ENCODE measurements at places on chromosomes 7 and 10.

GRCh38 chr10:52308251-52309031 is 5.6 kb upstream of the DKK1 start:
- peak; percentile 63 for DNase-seq

DNA sequence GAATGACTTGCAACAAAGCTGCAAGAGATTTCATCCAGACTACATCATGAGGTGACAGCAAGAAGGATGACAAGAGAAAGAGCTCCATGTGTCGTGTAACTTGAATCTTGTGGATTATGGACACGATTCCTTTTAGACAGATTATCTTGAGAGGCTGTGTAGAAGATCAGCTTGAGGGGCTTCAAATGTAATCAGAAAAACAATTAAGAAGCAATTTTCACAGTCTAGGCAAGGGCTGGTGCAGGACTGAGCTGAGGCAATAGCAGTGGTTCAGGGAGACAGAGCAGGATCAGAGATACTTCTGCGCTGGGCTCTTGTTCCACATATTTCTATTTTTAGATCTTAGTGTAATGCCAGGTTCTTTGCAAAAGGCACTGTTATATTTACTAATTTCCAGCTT is 253.0 kb upstream of the COBL start:
- DNase-seq: no peak

DNA sequence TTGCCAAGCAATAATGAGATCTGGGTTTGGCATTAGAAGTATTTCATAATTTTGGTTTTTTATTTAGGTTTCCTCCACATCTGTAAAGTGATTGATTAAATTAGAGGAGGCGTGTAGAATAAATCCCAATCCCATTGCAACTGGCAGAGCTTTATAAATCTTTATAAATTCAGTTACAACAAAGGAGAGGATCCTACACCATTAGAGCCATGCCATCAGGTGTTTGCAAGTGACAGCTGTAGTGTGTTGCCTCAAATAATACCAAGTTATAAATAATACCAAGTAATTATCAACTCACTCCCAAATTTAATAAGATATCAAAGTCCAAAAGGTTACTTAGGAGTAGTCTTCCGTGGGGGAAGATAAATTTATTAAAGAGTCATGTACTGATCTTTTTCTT is 62.2 kb downstream of the PODXL start:
- no peak for DNase-seq

DNA sequence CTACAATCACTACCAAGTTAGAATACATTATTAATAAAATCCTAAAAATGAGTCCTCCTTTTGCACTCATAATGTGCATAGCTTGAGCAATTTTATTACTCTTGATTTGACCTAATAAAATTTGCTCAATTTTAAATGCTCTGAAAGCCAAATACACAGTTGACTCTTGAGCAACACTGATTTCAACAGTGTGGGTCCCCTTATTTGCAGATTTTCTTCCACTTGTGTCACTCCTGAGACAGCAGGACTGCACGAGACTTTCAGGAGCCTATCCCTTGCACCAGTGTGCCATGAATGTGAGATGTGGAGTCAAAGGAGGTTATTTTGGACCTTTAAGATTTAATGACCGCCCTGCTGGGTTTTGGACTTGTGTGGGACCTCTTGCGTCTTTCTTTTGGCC is 23.2 kb downstream of the RNF216 start:
- DNase-seq: no peak

- no peak for DNase-seq
Observed at GRCh38 chr10:84342584-84342983, 14.2 kb downstream of the CCSER2 start.

DNA sequence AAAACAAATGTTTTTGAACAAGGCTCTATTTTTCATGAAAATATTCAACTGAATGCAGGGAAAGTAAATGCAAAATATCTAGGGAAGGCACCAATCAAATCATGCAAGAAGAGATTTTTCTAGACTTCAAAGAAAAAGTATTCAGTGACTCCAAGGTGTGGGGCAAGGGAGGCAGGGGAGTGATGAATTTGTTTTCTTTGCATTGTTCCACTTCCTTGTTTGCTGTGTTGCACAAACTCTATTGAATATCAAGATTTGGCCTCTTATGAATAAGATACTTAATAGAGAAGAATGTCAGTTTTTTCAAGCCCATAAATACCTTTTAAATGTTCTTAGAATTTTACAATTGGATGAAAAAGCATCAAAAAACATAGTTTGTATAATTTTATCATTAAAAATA is 26.4 kb downstream of the STEAP1 start:
- DNase-seq: no peak

DNA sequence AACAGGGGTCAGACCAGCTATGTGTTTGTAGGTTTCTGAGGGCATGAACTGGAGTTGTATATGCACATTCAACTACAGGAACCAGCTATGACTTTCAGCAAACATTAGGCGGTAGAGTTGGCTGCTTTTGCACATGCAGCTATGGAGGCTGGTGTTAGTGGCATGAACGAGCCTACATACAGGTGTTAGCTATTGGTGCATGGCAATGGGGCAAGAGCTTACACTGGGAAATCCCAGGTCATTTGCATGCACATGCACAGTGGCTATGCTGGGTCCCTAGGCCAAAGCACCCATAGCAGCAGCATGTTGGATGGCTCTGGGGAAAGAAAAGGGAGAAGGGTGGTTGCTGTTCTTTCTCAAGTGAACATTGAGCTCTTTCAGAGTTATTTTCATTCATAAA is 1018.5 kb upstream of the PHF14 start:
- no peak for DNase-seq

DNA sequence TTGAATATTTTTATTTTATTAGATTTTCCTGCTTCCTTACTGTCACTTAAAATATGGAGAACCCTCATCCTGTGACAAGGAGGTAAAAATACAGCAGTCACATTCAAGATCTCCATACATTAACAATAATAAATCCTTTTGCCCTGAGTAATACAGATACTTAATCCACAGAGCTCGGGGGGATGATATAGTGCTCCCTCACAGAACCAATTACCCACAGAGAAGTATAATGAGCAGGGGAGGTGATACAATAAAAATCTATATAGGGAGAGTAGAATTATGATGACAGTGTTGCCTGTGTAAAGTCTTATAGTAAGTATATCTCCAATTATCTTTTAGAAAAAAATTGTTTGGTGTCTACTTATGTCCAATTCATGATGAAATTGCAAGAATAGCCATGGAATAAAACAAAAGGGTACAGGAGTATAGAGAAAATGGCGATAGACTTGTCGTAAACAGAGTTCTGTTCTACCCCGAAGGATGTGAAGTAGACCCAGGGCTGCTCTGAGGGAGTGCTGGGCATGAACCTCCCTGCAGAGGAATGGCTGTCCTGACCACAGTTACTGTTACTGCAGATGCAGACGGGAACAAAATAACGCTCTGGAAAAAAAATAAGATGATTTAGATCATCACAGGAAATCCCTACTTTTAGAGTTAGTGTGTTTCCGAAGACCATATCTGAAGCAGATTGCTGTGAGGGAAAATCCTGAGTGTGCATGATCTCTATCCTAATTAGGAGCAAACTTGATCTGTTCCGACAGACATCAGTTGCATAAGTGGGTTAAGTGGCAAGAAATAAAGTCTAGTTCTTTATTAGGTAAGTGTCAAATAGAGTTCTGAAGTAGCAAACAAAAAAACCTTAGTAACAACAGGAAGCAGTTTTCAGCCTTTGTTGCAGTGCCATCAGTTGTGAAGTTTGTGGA is 123.7 kb downstream of the KAT6B start:
- no peak for DNase-seq

DNA sequence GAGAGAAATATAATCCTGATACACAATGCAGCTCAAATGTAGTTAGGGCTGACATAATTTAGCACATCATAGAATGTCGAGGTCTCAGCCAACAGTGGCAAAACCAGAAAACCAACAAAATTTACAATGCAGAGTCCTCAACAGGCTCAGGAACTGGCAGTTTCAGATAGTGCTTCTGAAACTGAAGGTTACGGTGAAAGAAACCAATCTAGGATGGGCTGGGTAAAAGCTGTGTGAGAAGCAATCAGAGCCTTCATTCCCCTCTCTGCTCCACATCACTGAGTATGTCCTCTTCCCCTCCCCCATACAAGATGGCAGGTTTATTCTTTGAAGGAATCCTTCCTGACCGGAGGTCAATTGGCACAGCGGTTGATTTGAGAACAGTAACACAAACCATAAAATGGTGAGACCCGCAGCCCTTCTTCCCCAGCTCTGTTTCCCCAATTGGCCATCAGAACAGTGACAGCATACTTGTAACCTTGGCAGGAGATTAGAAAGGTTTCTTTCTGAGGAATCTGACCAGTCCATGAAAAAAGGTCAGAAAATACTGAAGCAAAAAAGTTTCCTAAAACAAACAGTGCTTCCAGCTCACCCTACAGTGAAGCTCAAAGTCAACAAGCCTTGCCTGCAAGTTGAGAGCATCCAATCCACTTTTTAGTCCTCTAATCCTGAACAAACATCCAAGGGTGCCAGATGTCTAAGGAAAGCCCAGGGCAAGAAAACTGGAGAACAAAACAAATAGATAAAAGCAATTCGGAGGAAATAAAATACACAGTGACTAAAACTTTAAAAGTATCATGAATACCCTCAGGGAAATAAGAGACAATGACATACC is 53.9 kb upstream of the IL6 start:
- no peak for DNase-seq

DNA sequence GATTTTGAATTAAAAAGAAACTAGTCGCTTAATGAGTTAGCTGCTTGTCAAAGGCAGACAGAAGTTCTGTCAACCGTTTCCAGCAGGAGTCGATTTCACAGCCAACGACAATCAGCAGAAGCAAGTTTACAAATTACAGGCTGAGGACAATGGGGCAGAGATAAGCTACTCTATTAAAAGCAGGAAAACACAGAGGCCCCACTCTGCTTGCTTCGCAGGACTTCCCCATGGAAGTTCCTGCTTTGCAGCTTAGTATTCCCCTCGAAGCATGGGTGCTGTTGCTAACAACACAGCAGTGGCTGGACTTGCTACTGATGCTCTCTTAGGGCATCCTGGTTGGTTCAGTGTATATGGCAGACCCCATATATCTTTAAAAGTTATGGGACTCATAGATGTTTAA is 50.8 kb upstream of the KLF6 start:
- DNase-seq: peak; percentile 45

GRCh38 chr10:48461623-48462481 is 143.0 kb downstream of the ARHGAP22 start:
- DNase-seq: no peak

GRCh38 chr10:49242604-49243003 is 54.4 kb upstream of the TMEM273 start:
- DNase-seq: no peak

GRCh38 chr10:130263289-130263688 is 127.1 kb downstream of the GLRX3 start:
- no peak for DNase-seq

DNA sequence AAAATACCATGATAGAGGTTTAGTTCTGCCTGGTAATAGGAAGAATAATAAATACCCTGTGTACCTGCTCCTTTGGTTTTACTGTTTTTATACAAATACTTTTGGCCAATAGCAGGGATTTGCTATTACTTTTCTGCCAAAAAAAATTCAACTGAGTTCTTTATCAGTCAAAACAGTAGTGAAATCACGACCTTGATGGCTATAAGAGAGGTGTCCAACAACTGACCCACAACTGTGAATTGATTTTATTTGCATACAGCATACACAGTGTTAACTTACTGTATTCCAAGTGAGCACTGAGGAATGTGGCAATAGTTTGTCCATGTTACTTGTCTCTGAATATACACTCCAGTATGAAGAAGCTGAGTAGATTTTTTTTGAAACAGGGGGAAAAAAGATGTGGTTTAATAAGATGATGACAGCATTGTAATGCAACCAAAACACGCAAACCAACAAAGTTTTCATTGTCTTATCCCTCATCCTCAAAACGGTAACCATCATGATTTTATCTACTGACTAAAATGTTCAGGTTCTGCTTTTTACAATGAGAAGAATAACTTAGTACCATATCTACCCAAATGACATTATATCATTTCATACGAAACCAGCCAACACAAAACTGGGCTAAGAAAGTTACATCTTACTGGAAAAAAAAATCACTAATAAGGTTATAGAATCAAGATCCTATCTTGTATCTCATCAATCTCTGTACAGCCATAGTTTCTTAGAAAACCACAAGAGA is 63.3 kb downstream of the GSAP start:
- DNase-seq: no peak

DNA sequence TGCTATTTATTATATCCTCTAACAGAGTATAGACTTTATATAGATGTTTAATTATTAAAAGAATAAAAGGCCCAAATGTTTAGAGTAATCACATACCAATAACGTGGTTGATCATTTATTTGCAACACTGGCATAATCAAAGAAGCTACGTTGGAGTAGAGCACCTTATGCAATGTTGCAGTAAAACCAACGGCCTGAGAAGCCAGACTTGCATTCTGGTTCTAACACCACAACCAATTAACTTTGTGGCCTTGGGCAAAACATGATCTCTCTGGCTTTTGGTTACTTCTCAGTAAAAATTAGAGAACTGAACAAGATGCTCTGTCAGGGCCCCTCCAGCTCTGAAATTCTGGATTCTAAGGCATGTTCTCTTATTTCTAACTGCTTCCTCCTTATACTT is 476.2 kb downstream of the GRM8 start:
- DNase-seq: no peak

DNA sequence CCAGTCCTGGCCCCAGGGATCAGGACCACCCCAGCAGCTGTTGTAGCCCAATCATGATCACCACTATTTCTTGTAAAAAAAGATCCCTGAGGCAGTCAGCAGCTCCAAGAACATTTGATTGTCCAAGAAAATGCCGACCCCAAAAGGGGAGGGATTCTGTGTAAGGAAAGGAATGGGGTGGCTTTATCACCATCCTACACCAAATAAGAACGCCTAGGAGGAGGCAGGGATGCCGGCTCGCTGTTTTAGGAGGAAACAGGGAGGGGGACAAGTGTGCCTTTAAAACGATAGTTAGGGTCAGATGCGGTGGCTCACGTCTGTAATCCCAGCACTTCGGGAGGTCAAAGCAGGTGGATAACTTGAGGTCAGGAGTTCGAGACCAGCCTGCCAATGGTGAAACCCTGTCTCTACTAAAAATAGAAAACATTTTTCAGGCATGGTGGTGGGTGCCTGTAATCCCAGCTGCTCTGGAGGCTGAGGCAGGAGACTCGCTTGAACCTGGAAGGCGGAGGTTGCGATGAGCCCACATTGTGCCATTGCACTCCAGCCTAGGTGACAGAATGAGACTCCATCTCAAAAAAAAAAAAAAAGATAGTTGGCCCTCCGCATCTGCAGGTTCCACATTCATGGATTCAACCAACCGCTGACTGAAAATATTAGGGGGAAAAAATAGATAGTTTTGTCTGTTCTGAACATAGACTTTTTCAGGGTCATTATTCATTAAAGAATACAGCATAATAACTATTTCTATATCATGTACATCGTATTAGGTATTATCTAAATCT is 63.6 kb downstream of the PDIA4 start:
- DNase-seq: no peak

- peak; percentile 41 for DNase-seq
Observed at GRCh38 chr10:116521424-116522290, 24.1 kb upstream of the PNLIP start.

- no peak for DNase-seq
Observed at GRCh38 chr10:29328983-29329382, 40.1 kb downstream of the LYZL1 start.

GRCh38 chr7:94100723-94101345 is 96.7 kb upstream of the BET1 start:
- DNase-seq: no peak

GRCh38 chr10:71569775-71570588 is 149.6 kb downstream of the C10orf105 start:
- peak; percentile 88 for DNase-seq

Data from endothelial cell (in vitro differentiated cells).